ENCODE measurements at places on chromosomes 5 and 9. TPM values are rescaled to one million over a fixed set of nuclear protein-coding genes. Genes with fewer than 3 reads are reported as not detected.

The C5orf52 gene
- total RNA-seq: not detected

The CA9 gene
- not detected for total RNA-seq

The PCYOX1L gene
- total RNA-seq: 14.7 TPM

The SLC34A3 gene
- total RNA-seq: not detected

The TMEM232 gene
- total RNA-seq: 4.4 TPM

The NR3C1 gene
- 4.6 TPM for total RNA-seq

The TOR4A gene
- 14.4 TPM for total RNA-seq

The PCDHA9 gene
- total RNA-seq: 3.3 TPM

The TSSK1B gene
- 0.52 TPM for total RNA-seq

The CCDC192 gene
- 1.3 TPM for total RNA-seq

The NFIB gene
- 2.6 TPM for total RNA-seq

The FGFR4 gene
- total RNA-seq: 145 TPM

The UBE2D2 gene
- 101 TPM for total RNA-seq

The DNM1 gene
- 43.2 TPM for total RNA-seq

The IFNE gene
- 0.35 TPM for total RNA-seq

The ARHGEF39 gene
- total RNA-seq: 16.8 TPM

The IL13 gene
- not detected for total RNA-seq

The MYOZ3 gene
- total RNA-seq: 13.8 TPM

The MZB1 gene
- total RNA-seq: 1.6 TPM
